Dermis blood vessel endothelial cell (primary cell): ENCODE measurements at places on chromosomes 11 and 22. TPM values are rescaled to one million over a fixed set of nuclear protein-coding genes. Genes with fewer than 3 reads are reported as not detected.

Gene SMCO4
- 6.2 and 25.5 TPM in 2 replicates for total RNA-seq

GRCh38 chr22:27857443-27857842 lies 55.9 kb upstream of the MN1 start:
- DNase-seq: no peak

DNA sequence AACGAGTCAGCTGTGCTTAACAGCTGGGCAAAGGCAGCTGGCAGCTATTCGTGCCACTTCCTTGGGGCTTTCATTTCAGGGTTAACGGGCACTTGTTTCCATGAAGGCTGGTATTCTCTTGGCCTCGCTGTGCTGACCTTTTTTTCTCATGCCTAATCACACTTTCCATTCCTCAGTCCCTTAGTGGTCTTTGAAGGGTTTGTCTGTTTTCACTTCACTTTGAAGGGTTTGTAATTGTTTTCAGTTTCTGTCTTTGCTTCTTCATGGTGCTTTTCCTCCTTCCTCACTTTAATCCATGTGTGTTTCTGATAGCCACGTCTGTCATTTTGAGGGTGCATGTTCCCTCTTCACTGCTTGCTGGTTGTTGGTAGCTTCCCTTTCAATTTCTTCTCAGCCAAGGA lies 24.6 kb downstream of the PPIL2 start:
- DNase-seq: no peak

DNA sequence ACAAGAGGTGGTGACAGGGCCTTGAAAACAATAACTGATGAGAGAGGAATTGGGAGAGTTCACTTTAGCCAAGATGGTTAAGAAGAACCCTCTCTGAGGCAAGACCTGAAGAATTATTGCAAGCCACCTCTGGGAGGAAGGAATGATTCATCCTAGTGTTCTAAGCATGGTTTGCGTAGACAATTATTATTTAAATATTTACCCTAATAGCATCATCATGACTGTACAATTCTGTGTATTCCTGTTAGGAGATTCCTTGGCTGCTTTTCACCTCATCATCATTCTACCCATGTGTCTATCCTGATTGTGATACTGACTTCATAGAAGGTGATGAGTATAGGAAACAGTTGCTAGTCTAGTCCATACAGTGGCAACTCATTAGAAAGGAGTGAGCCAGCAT lies 264.4 kb downstream of the DDX10 start:
- peak; percentile 89 for DNase-seq

- DNase-seq: no peak
Measured at GRCh38 chr22:23473901-23474300, 106.2 kb downstream of the IGLL1 start.

- no peak for DNase-seq
Measured at GRCh38 chr11:57786436-57786835, 24.8 kb downstream of the CTNND1 start.

- DNase-seq: no peak
Measured at GRCh38 chr11:108873310-108873709, 208.4 kb downstream of the DDX10 start.
